ENCODE measurements at places on chromosomes 6 and 20.

- DNase-seq, result no peak
Observed at GRCh38 chr6:151765444-151765886, 42.0 kb upstream of the ESR1 start.

DNA sequence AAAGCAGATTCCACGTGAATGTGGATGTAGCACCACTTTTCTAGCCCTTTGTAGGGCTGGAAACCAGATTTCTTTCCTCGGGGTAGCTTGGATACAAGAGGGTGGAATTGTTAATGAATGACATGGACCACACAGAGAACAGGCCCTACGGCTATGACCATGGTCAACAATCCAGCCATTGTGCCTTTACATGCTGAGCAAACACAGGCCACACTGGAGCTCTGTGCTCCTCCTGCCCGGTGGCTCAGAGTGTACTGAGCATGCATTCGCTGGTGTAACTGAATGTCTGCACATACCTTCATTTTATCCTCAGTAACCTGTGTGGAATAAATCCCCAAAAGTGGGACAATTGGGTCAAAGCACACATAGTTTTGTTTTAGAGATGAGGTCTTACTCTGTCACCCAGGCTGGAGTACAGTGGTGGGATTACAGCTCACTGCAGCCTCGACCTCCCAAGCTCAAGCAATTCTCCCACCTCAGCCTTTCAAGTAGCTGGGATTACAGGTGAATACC, 32.8 kb downstream of the LRP11 start:
- no peak for DNase-seq

DNA sequence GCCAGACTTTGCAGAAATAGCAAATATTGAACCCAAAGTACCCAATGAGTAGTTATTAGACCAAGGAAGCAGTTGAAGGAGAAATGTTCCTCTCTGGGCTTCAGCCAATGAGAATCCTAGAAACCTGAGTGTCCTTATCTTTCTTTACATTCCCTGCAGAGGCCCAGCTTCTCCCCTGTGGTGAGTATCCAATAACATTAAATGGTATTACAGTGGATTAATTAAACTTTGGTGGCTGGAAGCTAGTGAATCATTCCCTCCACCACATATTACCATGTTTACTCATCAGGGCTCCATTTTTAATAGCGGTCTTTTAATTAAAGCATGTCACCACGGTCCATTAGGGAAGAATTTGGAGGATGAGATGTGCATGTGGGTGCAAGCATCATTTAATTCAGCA, 74.0 kb downstream of the UNC5CL start:
- DNase-seq, result no peak

- DNase-seq, result no peak
Observed at GRCh38 chr6:127462376-127462775, 3.2 kb upstream of the KIAA0408 start.
